ENCODE measurements at places on chromosomes 5 and 9.

DNA sequence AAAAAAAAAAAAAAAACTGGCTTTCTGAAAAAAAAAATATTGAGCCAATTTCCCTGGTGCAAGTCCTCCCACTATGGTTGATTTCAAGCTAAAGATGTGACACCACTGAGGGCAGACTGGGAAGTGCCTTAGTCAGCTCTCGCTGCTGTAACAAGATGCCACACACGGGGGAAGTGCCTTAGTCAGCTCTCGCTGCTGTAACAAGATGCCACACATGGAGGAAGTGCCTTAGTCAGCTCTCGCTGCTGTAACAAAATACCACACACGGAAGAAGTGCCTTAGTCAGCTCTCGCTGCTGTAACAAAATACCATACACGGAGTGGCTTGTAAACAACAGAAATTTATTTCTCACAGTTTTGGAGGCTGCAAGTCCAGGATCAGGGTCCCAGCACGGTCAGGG lies 23.4 kb downstream of the BTNL9 start:
- no peak for DNase-seq

DNA sequence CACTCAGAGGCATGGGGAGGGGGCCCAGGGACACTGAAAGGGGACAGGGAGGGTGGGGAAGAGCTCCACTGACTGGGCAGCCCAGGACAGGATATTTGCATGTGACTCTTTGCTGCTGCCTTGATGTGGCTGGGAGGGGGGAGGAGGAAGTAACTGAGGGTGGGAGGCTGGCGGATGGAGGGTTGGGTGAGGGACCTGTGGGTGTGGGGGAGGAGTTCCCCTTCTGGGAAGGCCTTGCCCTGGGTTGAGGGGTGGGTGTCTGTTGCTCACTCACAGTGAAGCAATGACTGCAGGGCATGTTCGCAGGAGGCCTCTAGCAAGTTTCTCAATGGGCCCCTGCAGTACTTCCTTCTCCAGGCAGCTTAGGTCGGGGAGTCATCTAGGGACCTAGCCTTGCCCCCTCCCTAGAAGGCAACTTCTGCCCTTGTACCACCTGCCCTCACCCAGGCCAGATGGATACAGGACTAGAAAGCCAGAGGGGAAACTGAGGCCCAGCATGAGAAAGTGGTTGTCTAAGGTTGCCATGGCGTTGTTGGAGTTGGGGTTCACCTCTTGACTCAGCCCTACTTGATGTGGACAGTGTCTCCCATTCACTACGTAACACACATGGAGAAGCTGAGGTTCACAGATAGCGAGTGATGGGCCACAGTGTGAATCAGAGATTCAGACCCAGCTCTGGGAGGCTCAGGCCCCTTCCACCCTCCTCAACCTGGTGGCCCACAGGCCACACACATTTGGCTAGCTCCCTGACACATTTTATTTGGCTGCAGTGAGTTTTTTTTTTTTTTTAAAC lies 3.0 kb downstream of the GRK6 start:
- no peak for DNase-seq

DNA sequence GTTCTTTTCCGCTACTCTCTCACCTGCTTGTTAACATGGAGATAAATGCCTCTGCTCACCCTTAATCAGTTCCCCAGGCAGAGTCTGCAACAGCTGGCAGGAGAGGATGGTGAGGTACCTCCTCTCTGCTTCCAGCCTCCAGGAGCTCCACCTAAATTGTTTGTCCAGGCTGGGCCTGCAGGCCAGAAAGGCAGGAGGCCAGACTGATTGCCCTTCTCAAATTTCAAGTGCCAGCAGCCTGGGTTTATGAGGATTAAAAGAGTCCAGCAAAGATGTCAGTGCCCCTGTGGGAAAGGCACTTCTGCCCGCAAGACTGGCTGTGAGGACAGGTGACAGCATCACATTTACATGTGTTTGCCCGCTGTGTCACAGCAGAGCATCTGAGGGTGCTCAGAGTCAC lies 19.8 kb downstream of the CORO2A start:
- DNase-seq, result peak; percentile 75

DNA sequence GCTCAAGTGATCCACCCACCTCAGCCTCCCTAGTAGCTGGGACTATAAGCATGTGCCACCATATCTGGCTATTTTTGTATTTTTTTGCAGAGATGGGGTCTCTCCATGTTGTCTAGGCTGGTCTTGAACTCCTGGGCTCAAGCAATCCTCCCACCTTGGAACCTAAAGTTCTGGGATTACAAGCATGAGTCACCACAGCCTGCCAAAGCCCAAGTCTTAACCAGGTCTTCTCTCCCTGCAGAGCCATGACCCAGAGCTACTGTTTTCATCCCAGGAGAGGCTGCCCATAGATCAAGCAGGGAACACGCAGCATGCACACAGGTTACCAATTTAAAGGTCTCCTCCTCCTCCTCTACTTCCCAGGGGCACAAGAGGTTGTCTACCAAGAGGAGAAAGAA lies 29.7 kb downstream of the PCDHGC5 start:
- DNase-seq, result no peak

DNA sequence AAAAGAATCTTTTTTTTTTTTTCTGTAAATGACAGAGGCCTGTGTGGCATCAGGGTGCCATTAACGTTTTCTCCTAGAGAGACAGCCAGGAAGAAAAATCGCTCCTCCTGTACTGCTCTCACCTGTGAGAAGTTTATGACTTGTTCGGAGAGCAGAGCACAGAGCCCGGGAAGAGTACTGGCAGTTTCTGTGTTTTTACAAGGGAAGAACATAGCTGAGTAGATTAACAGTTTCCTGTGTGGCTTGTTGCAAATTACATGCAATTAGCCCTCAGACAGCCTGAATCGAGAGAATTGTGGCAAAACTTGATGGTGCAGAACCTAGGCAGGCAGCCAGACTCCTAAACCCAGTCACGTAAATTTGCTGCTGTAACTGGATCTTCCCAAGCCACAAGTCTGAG lies 32.1 kb downstream of the PRKACG start:
- no peak for DNase-seq

- DNase-seq, result no peak
Observed at GRCh38 chr5:103497781-103498180, 64.8 kb downstream of the NUDT12 start.

Measured in NCI-H2107 (cell line).